ENCODE measurements at places on chromosomes 1 and 21. TPM values are rescaled to one million over a fixed set of nuclear protein-coding genes. Genes with fewer than 3 reads are reported as not detected.

Gene SLC5A9
- total RNA-seq = 1.5 TPM

Gene CNR2
- 0.10 TPM for total RNA-seq

Gene KIFAP3
- total RNA-seq = 35.5 TPM

Gene PHF13
- total RNA-seq = 19.5 TPM

DNA sequence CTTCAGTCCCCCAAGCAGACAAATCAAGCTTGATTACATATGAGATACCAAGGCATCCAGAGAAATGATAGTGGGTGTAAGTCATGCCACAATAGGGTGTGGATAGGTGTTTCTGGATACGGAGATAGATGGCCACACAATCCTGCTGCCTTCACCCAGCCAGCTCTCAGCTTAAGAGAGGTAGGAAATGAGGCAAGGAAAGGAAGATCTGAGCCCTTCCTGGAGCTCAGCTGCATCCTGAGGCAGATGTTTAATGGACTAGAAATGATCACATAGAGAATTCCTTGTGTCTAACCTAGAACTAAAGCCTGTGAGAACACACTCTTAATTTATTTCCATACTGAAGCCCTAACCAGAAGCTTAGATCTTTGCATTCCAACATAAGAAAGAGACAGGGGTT, 210.3 kb downstream of the ST6GALNAC3 start:
- no peak for DNase-seq

- no peak for DNase-seq
Measured at GRCh38 chr1:220250681-220251080, 21.6 kb downstream of the RAB3GAP2 start.

DNA sequence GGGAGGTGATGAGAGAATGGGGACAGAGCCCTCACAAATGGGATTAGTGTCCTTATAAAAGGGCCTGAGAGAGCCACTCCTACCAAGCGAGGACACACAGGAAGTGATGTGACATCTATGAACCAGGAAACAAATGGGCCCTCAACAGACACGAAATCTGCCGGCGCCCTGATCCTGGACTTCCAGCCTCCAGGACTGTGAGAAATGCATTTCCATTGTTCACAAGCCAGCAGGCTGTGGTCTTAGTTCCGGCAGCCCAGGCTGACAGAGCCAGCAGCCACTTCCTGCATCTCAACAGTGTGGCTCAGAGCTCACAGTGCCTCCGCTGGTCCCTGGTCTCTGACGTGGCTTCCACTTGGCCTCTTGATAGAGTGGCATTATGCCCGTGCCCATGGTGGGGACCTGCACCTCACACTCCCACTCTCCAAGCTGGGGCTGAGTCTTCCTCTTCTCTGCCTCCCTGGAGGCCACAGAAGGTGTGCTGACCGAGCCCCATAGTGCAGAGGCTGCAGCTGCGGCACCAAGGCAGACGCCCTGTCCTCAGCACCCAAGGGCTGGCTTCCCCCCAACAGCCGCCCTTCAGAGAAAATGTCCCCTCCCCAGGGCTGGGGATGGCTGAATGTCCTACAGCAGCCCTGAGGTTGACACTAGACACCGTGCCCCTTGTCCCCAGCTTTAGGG, 44.9 kb downstream of the ACOT7 start:
- no peak for DNase-seq

- DNase-seq = no peak
Measured at GRCh38 chr21:41921021-41921420, 32.8 kb downstream of the C2CD2 start.

- no peak for DNase-seq
Measured at GRCh38 chr1:204829133-204829825, 41.4 kb upstream of the NFASC start.

DNA sequence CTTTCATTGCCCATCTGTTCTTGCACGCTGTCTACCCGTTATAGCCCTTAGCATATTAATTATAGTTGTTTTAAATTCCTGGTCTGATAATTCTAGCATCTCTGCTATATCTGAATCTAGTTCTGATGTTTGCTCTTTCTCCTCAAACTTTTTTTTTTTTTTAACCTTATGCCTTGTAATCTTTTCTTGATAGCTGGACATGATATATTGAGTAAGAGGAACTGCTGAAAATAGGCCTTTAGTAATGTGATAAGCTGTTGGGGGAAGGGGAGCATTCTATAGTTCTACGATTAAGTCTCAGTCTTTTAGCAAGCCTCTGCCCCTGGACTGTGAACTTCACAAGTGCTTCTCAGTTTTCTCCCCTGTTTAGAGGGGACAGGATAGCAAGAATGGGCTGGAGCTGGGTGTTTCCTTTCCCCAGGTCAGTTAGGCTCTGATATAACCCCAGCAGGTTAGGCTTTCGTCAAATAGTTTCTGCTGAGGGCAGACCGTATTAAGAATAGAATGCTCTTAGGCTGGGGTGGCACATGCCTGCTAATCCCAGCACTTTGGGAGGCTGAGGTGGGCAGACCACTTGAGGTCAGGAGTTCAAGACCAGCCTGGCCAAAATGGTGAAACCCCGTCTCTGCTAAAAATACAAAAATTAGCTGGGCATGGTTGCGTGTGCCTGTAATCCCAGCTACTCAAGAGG, 62.2 kb downstream of the ZFYVE9 start:
- no peak for DNase-seq

- no peak for DNase-seq
Measured at GRCh38 chr1:55285834-55286233, 70.7 kb upstream of the USP24 start.

DNA sequence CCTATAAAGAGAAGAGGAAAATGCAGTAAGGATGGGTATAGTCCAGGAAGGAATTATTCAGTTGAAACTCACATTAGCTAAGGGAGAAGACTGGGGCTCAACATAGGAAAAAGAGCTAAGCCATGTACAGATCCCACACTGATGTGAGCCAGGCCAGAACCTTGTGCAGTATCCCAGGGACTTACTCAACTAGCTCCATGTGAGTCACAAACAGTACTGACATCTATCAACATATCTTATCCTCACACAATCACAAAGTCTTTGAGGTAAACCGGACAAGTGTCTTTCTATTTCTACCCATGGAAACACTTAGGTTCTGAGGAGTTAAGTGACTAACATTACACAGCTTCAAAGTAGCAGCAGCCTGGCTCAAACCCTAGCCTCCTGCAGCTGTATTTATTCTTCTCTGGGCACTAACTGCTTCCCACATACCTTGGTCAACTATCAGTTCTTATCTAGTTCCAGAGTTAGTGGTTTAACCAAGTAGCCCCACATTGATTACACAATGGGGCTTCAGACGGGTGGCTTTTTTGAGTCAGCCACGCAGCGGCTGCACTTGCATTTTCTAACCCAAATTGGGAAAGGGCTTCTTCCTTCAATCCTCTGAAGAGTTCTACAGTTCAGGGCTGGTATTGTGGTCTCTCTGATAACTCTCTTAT, 9.5 kb downstream of the CD5L start:
- DNase-seq = no peak

DNA sequence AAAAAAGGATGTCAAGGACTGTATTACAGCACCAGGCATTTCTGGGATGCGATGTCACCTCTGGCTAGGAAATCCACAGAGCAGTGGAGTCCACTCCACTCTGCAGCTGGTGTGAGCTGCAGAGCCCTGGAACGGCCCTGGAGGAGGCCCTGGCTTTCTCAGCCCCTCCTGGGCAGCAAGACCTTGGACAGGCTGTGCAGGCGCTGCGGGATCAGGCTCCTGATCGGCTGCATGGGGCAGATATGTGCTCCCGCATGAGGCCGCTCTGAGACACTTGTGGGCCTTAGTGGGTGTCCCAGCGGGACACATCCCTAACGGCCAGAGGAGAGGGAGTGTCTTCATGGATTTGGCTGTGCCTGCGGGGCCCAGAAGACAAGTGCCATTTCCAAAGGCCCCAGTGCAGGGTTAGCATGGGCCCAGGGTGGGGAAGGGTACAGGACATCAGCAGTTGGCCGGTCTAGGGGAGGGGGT, 6.2 kb downstream of the DNMT3L start:
- DNase-seq = no peak

- peak; percentile 42 for DNase-seq
Measured at GRCh38 chr1:21764615-21765423, 18.1 kb downstream of the USP48 start.

GRCh38 chr1:67952071-67952470, 98.4 kb downstream of the DIRAS3 start:
- no peak for DNase-seq

- DNase-seq = no peak
Measured at GRCh38 chr1:241934866-241935265, 22.7 kb upstream of the BECN2 start.

- DNase-seq = peak; percentile 93
Measured at GRCh38 chr1:161185282-161185682, 8.0 kb upstream of the B4GALT3 start.

DNA sequence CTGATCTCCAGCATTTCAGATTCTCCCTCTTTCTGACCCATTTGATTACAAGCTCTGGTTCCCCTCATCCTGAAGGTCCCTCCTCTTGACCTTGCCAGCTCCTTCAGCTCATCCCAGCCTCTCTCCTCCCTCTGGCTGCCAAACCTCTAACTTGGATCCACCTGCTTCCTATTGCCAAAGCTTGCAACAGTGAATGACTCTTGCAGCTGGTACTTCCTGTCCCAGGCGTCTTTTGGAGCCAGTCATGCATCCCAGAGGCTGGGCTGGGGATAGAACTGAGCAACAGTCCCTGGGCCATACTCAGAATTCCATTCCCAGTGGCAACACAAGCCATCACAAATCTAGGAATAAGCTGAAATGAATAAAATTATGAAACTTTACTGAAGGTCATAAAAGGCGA, 27.7 kb upstream of the SPOCD1 start:
- DNase-seq = no peak

DNA sequence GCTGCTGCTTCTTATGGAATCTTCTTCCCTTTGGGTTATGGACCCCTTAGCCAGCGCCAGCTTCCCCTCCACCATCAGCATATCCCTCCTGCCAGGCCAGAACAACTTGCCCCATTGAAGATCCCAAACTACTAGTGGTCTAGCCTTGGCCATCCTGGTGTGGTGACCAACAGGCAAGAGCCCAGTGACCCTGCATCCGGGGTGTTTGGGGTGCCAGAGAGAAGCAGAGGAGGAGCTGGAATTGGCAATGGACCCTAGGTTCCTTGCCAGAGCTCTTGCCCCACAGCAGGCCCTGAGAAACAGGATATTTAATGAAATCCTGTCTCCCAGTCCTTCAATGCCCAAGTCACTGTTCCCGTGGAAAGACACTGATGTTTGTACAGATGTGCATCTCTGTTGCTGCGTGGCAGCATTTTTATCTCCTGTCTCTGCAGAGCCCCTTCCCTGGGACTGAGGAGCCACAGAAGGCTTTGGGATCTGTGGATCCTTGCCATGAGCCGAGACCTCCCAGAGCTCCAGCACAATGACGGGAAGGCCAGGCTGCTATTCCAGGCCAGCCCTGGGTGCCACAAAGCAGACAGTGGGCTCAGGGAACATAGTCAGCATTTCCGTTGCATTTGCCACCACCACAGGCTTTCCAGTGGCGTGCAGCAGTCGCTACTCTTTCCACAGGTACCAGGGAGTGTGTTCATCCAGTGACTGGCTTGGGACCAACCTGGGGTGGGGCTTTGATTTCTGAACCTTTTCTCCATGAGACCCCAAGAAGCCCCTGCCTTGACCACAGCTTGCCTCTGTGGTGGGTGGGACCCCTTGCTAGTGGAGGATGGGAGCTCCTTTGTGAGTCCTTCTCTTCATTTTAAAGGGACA, 21.6 kb downstream of the NAV1 start:
- no peak for DNase-seq

GRCh38 chr1:199976496-199977144, 50.9 kb upstream of the NR5A2 start:
- no peak for DNase-seq

- no peak for DNase-seq
Measured at GRCh38 chr1:90977522-90977921, 44.3 kb downstream of the ZNF644 start.

- DNase-seq = no peak
Measured at GRCh38 chr21:26280148-26280547, 109.6 kb upstream of the APP start.

DNA sequence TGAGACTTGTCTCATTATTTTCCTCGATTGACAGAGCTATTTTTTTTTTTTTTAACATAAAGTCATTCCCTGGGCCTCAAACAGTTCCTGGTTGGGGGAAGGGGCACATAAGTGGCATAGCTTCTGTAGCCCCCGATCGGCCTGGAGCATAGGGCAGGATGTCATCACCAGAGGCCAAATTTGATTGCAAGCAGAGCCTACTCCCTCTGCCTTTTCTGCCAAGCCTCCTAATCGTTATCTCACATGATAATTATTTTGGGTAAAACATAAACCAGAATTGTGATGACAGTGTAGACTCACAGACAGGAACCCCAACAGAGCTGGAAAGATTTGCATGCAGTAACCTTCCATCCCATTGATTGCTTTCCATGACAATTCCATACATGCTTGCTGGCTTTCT, 404.8 kb downstream of the PCP4 start:
- DNase-seq = no peak

- DNase-seq = no peak
Measured at GRCh38 chr1:204744107-204744779, 58.7 kb upstream of the LRRN2 start.

DNA sequence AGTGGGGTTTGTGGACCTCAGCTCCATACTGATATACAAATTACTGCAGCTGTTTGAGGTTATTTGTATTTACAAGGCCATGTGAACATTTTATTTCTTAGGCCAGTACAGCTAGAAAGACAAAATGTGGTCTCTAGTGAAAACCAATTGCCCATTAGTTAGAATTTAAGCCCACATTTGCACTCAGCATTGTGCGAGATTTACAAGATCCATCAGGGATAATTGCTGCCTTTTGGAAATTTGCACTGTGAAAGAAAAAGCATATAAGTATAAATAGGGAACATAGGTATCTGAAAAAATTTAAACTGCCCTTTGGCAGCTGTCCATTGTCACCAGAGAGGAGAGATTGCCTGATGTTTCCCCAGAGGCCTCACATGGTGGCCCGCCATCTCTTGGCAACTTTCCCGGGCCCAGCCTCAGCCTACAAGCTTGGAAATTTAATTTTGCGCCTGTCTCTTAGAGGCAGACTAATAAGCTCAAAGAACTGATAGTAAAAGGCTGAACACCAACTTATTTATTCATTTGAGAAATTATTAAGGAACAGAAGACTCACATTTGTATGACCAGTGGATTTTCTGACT, 120.7 kb downstream of the MAP3K21 start:
- no peak for DNase-seq

DNA sequence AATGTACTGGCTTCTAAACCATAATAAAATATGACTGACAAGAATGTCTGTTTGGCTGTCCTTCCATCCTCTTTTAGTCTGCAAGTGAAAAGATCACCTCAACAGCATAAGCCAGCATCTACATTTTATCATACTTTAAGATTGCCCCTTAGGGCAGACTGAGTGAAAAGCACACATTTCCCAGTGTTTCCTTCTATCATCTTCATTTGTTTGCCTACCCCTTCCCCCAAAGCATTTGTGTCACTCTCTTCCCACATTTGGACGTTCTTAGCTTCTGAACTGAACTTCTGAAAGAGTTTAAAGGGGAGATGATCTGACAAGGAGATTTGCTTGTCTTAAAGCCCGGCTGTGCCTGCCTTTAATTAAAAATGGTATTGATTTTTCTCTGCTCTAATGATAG, 322.2 kb downstream of the SPATA17 start:
- no peak for DNase-seq
